Neural progenitor cell (in vitro differentiated cells): ENCODE measurements at places on chromosomes 7 and 10.

GRCh38 chr7:79897166-79897565 is 237.5 kb upstream of the GNAI1 start:
- DNase-seq, result no peak

GRCh38 chr7:2821842-2822507 is 22.1 kb downstream of the GNA12 start:
- DNase-seq, result no peak

DNA sequence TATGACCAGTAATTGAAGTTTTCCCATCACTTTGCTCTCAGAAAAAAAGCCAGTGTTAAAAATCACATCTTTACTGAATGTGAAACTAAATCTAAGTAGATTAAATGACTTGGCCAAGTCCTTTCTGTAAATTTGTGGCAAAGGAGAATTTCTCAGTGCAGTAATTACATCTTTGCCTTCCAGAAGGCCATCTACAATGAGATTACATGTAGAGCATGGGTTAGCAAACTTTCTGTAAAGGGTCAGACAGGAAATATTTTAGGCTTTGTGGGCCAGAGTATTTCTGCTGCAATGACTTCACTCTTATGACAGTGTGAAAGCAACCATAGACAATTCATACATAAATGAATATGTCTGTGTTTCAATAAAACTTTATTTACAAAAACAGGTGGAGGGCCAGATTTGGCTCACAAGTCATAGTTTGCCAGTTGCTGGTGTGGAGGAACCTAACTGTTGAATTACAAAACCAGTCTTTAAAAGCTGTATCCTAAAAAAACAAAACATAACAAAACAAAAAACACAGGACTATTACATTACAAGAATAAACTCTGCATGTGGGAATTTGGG is 191.0 kb downstream of the TAX1BP1 start:
- no peak for DNase-seq

- DNase-seq, result no peak
Observed at GRCh38 chr10:98971464-98971863, 264.2 kb downstream of the HPSE2 start.

DNA sequence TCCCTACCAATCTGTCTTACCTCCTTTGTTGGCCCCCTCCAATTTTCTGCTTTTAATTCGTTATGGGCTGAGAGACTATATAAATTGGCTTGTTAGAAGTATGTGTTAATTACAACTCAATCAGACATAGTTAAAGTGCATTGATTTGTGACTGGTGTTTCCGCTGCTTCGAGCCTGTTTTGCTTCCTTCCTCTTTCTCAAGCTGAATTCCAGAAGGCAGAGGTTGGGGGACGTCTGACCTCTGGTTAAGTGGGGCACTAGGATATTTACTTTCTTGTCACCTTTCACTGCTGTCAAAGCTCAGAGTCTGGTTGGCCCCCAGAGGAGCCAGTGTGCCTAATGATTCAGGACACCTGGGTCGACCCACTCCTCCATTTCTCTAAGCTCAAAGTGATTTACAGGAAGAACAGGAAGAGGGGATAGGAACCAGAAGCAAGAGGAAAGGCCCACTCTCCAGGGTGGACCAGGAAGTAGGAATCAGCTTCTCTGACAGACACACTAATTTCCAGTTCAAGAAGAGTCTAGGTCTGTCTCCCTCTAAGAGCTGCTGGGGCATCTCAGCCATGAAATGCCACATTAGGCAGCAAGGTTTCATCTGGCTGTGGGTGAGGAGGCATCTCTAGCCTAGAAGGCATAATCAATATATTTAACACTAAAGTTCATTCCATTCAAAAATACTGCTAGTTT is 397.2 kb upstream of the NPVF start:
- DNase-seq, result no peak

DNA sequence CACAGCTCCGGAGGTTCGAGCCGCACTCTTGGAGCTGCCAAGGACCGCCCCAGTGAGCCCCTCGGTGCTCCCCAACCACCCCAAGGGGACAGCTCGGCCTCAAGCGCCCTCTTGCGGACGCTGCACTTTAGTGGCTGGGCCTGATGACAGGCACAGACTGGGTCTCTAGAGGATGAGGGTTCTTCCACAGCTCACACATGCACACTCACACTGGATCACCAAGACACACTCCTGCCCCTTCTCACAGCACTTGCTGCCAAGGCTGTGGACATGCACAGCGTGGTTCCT is 2.1 kb downstream of the RET start:
- DNase-seq, result peak; percentile 79

GRCh38 chr7:70415179-70415972 is 716.6 kb upstream of the GALNT17 start:
- DNase-seq, result no peak

- DNase-seq, result peak; percentile 41
Observed at GRCh38 chr10:17290226-17290625, 62.2 kb downstream of the VIM start.

DNA sequence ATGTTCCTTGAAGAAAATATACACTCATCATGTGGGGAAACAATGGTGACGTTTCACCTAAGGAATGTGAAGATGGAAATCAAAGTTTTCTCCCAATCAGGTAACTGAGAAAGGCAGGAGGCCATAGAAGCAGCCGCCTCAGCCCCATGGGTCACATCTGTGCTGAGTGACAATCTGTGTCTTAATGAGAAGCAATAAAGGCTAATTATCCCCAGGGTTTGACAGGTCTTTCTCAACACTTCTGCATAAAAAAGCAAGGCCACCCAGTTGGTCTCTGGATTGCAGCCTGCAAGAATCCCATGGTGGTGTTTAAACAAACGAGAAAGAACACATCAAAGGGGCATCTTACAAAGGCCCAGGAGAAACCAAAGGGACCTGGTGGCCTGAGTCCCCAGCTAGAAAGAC is 91.1 kb upstream of the TNS3 start:
- DNase-seq, result peak; percentile 45

DNA sequence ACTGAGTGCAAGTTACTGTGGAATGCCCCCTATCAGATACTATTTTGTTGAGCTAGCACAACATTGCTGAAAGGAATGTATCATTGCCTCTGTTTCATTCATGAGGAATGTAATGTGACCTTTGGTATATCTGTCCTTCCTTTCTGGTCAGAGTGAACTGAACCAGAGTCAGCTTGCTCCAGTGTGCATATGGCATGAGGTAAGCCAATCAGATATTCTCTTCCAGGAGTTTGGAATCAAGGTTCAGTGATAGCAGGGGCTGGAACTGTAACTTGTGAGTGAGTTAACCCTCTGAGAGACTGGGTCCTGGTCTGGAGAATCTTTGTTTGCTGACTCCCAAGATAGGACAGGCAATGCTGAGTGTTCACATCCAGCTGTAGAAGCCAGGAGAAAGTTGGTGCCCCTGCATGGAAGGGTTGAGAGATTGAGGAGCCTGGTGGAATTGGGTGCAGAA is 45.3 kb upstream of the OSBPL3 start:
- DNase-seq, result no peak

DNA sequence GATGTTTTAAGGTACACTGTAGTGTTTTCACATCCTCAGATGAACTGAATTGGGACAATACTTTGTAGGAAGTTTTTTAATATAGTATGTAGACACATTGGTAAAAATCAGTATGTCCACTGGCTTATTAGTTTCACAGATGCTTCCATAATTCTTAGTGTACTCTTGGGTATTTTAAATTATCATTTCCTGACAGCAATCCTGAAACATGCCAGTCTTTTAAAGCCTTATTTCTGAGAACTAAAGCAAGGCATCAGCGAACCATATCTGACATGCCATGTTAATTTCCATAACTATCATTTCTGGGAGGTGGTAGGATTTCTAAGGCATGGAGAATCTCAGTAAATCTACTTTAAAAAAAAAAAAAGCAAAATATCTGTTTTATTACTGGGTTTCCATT is 266.4 kb downstream of the ADK start:
- DNase-seq, result no peak

DNA sequence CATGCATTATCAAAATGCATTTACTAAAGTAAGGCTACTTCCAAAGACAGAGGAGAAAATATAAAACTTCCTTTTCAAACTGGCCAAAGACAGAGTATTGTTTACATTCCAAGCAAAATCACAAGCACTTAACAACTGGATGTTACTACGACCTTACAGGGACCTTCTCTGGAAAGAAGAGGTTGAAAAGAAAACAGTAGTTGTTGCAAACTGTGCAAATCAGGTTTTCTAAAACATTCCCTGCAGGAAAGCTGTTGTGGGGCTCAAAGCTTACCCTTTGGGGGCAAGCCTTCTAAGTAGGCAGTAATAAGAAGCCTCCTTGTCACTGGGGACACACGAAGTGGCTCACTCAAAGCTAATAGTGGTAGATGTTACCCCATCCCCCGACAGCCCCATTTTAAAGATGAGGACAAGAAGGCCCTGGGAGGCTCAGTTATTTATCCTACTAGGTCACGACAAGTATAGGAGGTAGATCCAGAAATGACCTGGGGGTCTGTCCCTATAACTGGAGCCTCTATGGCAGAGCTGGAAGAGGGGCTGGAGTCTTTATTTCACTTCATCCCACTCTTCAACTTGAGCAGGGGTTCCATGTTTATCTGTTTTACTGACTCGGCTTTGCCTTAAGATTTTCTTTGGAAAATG is 46.6 kb downstream of the ATXN7L1 start:
- DNase-seq, result no peak

- peak; percentile 89 for DNase-seq
Observed at GRCh38 chr10:44386546-44387052, 1.7 kb upstream of the CXCL12 start.

DNA sequence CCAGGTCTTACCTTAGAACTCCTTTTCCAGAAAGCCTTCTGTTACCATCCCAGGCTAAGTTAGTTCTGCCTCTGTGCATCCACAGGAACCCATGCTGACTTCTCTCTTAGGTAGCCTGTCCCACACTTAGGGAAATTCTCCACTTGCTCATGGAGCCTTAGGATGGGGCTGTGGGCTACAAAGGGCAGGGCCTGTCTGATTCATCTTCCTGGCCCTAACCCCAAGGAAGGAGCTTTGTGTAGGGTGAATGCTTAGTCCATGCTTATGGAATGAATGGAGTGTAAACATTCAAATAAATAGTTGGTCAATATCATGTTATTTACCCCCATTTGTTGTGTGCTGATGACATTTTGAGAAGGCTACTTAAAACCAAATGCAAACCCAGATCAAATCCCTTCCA is 54.7 kb downstream of the EMX2 start:
- DNase-seq, result no peak

GRCh38 chr10:78039743-78040142 is 6.1 kb downstream of the RPS24 start:
- no peak for DNase-seq

DNA sequence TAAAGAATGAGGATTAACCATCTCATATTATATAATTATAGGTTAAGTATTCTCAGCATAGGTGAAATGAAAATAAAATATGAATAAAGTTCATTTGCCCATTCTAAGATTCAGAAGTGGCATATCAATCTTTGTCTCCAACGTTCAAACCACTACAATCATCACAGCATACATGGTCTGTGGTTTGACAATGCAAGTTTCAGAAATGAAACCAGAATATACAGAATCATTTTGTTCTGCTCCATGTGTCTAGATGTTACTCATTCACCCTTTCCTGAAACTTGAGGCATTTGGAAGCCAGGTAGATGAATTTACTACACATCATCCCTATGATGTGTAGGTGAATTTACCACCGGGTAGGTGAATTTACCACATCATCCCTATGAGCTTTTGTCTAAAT is 44.5 kb upstream of the PPP1R3A start:
- no peak for DNase-seq

- peak; percentile 40 for DNase-seq
Observed at GRCh38 chr7:18140943-18141342, 113.3 kb upstream of the PRPS1L1 start.

- no peak for DNase-seq
Observed at GRCh38 chr7:100943693-100944092, 5.6 kb upstream of the MUC3A start.

GRCh38 chr7:113044394-113044793 is 42.2 kb downstream of the GPR85 start:
- DNase-seq, result no peak

- DNase-seq, result peak; percentile 43
Observed at GRCh38 chr7:92404170-92404614, 43.1 kb upstream of the GATAD1 start.

GRCh38 chr7:14552060-14552459 is 350.5 kb downstream of the DGKB start:
- no peak for DNase-seq

DNA sequence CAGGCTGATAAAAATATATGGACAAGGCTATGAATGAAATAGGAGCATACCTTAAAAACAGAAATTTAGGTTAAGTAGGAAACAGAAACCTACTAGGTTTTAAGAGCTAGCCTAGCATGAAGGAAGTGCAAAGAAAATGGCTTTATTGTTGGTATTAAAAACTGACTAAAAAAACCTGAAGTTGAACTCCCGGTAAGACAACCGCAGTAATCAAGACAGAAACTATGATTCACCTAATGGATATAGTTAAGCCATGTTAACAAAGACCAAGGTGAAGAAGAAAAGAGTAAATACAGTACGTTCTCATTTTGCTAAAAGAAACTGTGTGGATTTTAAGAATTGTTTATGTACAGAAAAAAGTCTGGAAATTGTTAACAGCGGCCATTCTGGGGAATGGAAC is 2.5 kb downstream of the RTKN2 start:
- DNase-seq, result no peak

- peak; percentile 42 for DNase-seq
Observed at GRCh38 chr7:138935465-138936011, 45.7 kb downstream of the KIAA1549 start.

DNA sequence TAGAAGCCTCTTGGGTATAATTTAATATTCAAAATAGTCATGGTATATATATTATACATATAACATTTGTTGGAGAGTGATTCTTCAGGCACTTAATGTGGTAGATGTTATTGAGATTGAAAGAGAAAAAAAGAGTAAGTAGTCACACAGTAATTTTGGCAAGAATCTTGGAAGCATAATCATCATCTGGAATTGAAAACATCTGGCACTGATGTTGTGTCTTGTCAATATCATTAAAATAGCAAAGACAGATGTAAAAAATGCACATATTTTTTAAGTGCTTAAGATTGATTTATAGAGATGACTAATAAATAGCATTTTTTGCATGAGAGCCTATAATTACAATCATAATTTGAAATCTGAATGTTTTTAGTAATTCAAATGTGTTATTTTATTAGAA is 9.5 kb downstream of the SEMA3D start:
- DNase-seq, result no peak

GRCh38 chr7:70952311-70952710 is 179.6 kb upstream of the GALNT17 start:
- DNase-seq, result no peak

- no peak for DNase-seq
Observed at GRCh38 chr7:79091661-79092060, 361.8 kb downstream of the MAGI2 start.

DNA sequence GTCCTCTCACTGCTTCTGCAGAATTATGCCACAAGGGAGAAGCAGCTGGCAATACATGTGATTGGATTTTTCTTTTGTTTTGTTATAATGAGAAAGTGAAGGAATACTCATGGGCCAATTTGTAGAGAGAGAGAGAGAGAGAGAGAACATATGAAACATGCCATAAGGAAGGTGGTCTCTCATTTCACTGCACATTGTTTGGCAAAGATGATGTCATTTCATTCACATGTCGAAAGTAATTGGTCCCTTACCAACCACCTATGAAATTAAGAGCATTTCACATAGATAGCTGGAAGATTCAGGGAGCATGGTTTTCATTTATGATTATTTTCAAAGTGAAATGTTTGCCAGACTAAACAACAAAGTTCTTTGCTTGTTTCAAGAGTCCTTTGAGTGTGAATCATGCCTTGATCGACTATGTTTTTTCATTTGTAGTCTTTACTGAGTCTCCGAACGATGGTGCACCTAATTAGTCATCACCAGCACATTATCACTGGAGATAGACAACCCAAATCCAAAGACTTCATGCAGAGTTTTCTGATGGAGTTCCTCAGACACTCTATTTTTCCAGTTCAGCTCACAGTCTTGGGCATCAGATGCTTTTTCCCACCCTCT is 130.1 kb upstream of the ZEB1 start:
- no peak for DNase-seq

GRCh38 chr10:48900371-48900801 is 39.3 kb downstream of the LRRC18 start:
- DNase-seq, result no peak
